Hypothalamus (tissue), 51 donors: ENCODE measurements at places on chromosomes 7 and 10.

DNA sequence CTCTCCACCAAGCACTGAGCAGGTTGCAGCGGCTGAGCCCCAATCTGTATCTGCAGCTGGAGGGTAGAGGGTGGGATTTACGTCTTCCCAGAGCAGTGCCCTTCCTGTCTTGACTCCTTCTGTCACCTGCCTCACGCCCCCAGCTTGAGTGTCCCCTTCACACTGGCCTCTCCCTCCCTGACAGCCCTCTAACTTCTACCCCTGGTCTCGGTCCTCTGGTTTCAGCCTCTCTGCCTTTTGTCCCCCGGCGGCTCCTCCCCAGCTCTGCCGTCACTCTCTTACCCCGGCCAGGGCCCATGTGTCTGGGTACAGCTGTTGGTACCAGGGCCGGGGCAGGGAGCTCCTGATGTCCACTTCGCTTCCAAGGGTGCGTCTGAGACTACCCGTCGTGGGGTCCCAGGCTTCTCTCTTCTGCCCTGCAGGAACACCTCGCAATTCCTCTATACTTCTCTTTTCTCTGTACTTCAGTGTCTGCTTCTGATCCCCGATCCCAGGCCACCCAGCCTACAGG lies 654 bp downstream of the MUC3A start:
- no peak for DNase-seq

DNA sequence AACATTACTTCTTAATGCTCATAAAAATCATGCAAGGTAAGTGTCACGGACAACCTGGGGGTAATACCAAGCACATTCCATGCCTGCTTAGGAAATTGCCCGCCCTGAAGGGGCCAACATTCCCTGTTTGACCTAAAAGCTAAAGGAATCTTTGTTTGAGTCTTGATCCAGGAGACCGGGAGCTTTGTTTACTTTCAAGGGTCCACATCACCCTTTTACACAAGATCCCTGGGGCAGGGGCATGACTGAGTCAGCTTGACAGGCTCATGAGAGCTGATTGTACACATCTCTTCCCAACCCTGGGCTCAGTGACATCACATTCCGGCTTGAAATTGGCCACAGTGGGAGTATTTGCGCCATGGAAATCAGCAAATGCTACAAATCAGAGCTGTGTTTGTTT lies 248.1 kb upstream of the HABP2 start:
- no peak for DNase-seq

DNA sequence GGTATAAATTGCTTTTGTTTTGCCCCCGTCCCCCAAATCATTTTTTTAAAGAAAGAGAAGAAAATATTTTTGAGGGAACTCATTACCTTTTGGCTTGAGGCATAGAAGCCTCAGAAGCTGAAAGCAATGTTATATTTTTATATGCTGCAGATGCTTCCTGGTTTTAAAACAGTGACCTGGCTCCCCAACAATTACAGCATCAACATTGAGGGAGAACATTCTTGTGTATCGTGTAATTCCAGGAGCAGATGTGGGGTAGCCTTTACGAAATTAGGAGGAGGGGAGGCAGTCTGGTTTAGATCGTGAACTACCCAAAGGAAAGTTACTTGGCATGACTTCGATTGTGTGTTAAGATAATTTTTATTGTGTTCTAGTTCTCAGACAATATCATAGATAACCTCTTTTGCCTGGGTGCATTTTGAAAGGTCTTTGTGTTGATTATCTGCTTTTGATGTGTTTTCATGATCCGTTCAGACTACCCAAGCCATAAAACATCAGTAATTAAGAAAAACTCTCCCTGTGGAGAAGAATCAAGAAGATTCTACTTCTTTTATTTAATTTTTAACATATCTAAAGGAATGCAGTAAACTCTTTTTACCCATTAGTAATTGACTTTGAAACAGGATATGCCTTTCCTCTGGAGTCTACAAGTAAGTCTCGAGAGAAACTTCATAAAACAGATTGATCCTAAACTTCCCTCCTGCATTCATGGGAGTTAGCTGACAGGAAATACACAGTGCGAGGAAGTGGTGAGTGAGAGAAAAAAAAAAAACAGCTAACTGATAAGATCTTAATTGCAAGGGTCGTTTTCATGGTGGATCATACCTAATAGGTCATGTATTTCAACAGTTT lies 141.4 kb downstream of the KIAA1217 start:
- DNase-seq, result no peak

GRCh38 chr10:78070726-78071125 lies 37.1 kb downstream of the RPS24 start:
- DNase-seq, result no peak

GRCh38 chr7:88806280-88807037 lies 10.9 kb upstream of the TEX47 start:
- DNase-seq, result no peak

DNA sequence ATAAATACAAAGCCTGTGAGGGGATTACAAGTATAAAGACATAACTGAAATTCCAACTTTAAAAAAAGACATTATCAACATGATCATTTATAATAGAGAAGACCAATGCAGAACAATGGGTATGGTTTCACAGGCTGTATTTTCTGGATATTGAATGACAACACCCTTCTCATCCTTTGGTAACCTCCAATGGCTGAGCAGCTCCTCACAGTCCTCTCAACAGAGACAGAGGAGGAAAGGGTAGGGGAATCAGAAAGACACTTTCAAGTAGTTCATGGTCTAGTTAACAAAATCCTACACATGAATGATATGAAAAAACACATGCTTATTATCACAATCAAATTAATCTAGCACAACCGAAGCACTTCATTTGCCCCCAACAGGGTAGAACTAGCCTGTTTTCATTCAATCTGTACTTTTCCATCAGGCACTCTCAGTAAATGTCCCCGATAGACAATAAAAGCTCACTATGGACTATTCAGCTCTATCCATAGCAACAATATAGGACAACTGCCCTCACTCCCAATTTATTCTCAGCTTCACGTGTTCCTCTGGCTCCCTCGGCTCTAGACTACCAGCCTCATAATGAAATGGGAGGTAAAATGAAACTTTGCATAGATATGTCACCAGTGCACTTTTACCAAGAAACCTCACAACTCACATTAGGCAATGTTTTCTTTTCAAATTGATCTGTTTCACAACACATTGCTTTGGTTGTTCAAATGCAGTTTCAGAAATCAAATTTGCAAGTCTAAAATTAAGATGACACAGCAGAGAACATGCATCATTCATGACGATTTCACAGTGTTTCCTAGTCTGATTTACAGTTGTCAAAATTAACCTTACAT lies 211.4 kb downstream of the THSD7A start:
- no peak for DNase-seq

DNA sequence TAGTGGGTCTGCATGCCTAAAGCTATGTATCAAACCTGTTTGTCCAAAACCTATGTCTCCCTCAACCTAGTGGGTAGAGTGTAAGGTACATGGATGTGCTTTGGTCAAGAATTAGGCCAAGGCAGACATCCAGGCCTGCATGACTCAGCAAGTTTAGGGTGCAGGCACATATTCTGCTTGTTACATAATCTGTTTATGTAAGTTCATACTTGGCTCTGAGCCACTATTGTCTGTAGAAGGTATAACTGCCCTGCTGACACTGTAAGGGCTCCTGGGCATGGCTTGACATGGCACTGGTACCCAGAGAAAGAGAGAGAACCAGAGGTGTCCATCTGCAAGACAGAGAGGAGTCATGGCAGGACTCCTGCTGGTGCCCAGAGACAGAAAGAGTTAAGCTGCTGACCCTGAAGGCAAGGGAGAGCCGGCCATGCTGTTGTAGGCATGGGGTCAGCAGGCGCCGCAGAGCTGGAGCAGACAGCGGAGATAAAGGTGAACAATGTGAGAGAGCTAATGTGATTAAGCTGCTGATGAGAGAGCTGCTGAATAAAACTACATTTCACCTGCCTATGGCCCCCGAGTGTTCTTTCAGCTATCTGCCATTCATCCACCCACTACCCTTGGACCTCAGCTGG lies 118.5 kb upstream of the TMEM106B start:
- DNase-seq, result no peak

DNA sequence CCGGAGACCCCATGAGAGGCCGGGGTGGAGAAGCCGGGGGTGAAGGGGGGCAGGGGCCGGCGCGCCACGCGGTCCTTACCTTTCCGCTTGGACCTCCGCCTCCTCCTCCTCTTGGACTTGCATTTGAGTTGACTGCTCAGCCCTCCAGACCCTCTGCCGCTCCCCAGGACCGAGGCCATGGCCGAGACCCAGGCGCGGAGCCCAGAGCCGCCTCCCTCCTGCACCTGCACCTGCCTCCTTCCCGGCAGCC lies 428 bp downstream of the ADARB2 start:
- no peak for DNase-seq

DNA sequence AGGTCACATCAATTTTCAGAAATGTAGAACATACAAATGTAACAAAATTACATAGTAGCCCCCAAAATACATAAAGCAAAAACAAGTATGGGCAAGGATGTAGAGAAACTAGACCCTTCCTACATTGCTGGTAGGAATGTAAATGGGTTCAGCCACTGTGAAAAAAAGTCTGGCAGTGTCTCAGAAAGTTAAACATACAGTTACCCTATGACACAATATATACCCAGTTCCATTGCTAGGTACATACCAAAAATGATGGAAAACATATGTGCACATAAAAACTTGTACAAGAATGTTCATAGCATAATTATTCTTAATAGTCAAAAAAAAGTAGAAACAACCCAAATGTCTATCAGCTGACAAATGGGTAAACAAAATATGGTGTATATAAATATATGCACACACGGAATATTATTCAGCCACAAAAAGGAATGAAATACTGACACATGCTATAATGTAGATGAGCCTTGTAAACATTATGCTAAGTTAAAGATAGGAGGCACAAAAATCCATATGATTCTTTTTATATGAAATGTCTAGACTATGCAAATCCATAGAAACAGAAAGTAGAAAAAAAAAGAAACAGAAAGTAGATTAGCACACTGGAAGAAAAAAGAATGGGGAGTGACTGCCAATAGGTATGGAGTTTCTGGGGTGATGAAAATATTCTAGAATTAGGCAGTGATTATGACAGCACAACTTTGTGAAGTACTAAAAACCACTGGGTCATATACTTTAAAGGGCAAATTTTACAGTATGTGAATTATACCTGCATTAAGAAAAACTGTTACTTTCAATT lies 13.5 kb downstream of the HERPUD2 start:
- no peak for DNase-seq

GRCh38 chr10:103855424-103855823 lies at the start of gene SH3PXD2A:
SH3PXD2A (minus strand) TSS chr10:103855576; CDS start chr10:103855266, 310 bp downstream.
- DNase-seq, result no peak

GRCh38 chr10:124369066-124369465 lies 49.7 kb downstream of the OAT start:
- no peak for DNase-seq

DNA sequence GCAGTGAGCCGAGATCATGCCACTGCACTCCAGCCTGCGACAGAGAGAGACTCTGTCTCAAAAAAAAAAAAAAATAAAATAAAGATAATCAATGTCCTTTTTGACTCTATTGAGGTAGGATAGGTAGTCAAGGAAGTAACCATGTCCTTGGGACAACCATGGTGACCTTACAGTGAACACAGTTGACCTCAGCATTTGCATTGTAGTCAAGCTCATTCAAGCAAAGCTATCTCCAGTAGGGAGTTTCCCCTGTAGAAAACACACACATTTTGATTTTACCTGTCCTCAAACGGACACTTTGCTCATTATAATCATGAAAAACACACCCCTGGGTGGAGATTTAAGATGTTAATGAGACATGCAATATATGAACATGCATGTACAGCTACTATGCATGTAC lies 171.7 kb downstream of the KIF20B start:
- DNase-seq, result no peak

GRCh38 chr7:99623702-99624447 lies 7.1 kb downstream of the ZSCAN25 start:
- no peak for DNase-seq

DNA sequence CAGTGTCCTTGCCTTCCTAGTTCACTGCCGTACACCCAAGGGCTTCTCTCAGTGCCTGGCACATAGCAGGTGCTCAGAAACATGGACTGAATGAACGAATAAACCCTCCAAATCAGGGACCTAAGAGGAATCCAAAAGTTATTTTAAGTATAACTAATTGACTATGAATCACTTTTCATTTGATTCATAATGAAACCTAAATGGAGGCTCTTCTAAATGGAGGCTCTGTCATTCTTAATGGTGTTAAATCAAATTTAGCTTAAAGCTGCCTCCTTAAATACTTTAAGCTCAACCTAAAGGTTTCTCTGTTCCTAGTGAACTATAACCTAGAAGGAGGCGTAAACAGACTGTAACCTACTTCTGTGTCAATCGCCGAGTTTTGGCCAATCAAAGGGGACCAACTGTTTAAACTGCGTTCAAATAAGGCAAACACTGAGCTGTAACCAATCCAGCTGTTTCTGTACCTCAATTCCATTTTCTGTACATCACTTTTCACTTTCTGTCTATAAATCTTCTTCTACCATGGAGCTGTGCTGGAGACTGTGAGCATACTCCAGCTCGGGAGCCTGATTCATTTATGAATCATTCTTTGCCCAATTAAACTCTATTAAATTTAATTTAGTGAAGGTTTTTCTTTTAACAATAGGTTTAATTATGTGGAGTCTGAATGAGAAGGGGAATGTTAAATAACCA lies 11.0 kb downstream of the PYROXD2 start:
- DNase-seq, result no peak

- no peak for DNase-seq
These were observed 613.9 kb upstream of the CELF2 start for GRCh38 chr10:10403762-10404161.

- DNase-seq, result no peak
These were observed 22.0 kb upstream of the TNKS2 start for GRCh38 chr10:91776266-91776665.

- no peak for DNase-seq
These were observed 648 bp upstream of the RADIL start for GRCh38 chr7:4884164-4884563.

DNA sequence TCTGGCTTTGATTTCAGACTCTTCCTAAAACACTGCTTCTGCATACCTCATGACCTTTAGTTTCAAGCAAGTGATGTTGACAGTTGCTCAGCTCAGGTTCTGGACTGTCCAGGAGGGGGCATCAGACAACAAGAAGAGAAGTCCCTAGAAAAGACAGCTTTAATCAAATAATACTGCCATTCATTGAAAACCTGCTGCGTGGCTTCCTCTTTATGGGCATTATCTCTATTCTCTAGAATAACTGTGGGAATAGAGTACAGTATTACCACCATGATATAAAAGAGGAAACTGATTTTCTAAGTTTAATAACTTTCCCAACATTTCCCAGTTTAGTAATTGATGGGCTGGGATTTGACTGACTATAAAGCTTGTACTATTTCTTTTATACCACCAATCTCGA lies 170.4 kb downstream of the SNX13 start:
- DNase-seq, result peak; percentile 38

GRCh38 chr7:52507546-52508255 lies 527.7 kb upstream of the POM121L12 start:
- no peak for DNase-seq

DNA sequence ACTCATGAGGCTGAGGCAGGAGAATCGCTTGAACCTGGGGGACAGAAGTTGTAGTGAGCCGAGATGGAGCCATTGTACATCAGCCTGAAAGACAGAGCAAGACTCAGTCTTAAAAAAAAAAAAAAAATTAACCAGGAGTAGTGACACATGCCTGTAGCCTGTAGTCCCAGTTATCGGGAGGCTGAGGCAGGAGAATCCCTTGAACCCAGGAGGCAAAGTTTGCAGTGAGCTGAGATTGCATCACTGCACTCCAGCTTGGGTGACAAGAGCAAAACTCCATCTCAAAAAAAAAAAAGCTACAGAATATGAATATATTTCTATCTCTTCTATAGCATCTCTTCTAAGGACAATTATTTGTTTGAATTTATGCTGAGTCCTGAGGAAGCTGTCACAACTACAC lies 6.5 kb downstream of the AZGP1 start:
- DNase-seq, result no peak
